Stimulated activated CD4-positive, alpha-beta T cell treated with anti-CD3 and anti-CD28 coated beads, Interleukin-15, amount 100 ng/mL, for 48 hours (primary cell): ENCODE measurements at places on chromosomes 3 and 15.
A peak's percentile ranks its signal among the peaks of the same experiment; 100 is the strongest.

GRCh38 chr3:114600571-114600970 is 306.7 kb downstream of the TIGIT start:
- no peak for DNase-seq

- DNase-seq: no peak
Measured at GRCh38 chr15:93029836-93030429, 59.1 kb downstream of the RGMA start.

DNA sequence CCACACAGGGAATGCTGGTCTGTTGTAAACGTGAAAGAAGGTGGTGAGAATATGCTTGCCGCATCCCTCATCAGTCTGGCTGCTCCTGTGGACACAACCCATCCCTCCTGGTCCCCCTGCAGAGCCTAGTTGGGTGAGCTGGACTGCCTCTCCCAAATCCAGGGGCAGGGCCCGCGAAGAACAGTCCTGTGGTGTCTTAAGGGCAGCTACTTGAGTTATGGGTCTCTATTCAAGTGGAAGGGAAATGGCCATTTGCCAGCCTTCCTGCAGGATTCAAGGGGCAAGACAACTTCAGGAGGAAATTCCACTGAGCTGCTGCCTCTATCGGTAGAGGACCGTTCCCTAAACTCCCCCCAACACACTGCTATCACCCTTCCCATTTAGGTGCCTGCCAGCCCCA is 98.9 kb downstream of the IQSEC1 start:
- no peak for DNase-seq

DNA sequence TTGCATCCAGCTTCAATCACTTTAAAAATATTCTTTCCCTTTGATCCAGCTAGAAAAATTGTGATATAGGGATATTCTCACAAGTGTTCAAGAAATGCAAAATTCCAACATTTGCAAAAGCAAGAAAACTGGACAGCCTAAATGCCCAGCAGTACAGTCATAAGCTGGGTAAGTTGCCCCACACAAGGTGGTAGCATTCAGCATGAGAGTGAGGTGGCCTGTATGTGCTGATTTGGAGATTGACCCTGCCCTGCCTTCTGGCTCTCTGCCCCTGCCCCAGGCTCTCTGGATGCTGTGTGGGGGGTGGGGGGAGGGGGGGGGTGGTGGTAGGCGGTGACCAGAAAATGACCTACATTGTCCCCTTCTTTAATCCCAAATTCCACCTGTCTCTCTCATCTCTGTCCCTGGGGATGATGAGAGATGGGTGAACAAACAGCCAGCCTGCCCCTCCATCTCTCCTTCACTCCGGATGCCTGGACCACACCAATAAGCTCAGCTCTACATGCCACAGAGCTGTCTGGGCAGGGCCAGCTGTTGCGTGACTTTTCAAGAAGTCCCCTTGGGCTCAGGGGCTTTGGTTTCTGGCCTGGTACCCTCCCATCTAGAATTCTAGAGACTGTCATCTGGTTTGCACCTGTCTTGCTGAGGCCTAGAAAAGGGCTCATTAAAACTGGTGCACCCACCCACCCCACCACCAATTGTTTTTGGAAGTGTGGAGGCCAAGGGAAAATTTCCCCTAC is 42.2 kb downstream of the SLC28A1 start:
- DNase-seq: no peak

- DNase-seq: no peak
Measured at GRCh38 chr3:79947469-79947868, 179.7 kb upstream of the ROBO1 start.

- DNase-seq: no peak
Measured at GRCh38 chr3:195221015-195221853, 49.7 kb downstream of the XXYLT1 start.

GRCh38 chr3:153431076-153431475 is 269.1 kb downstream of the RAP2B start:
- no peak for DNase-seq

DNA sequence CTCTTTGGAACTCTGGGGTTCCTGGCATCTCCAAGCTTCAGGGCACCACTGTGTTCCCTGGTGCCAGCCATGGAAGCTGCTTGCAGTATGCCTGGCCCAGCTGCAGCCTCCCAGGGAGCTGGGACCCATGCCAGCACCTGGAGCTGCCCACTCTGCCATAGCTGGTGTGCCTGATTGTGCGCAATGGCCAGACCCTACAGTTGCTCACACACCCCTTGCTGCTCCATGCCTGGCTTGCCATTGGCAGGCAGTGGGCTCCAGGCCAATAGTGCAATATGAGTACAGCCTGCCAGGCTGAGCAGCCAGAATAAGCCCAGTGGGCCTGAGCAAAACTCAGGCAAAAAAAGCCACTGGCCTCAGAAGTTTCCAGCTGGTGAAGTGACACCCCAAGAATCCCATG is 43.8 kb upstream of the LRRFIP2 start:
- DNase-seq: no peak

DNA sequence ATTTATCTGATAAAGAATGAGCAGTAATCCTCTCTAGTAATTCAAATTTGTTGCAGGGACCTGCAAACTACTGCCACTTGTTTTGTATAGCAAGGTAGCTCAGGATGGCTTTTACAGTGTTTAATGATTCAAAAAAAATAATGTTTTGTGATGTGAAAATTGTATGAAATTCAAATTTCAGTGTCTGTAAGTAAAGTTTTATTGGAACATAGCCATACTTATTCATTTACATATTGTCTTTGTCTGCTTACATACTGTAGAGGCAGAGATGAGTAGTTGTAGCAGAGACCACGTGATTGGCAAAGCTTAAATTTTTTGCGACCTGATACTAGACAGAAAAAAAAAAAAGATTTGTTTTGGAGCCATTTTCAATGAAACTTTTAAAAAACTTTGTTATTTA is 6.5 kb upstream of the UTS2B start:
- no peak for DNase-seq

- no peak for DNase-seq
Measured at GRCh38 chr3:127734754-127735473, 62.2 kb downstream of the ABTB1 start.

- DNase-seq: no peak
Measured at GRCh38 chr3:48475188-48475587, 28.7 kb downstream of the ATRIP start.

- no peak for DNase-seq
Measured at GRCh38 chr3:53547327-53547726, 52.9 kb downstream of the CACNA1D start.

GRCh38 chr15:68409736-68410370 is 22.1 kb downstream of the ITGA11 start:
- no peak for DNase-seq

DNA sequence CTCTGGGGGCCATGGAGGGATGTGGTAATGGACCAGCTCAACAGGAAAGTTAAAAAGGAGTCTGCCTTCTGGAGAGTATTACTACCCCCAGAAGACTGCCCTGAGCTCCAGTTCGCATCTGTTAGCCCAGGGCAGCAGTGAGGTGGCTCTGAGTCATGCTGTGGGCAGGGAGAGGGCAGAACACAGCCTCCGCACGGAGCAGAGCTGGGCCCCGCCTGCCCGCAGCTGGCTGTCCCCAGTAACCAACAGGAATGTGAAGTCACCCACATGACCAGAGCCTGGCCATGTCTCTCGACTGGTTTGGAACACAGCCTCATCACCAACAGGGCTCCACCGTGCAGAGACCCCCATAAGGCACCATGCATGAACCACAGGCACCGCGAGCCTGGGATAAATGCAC is 62.1 kb downstream of the CYFIP1 start:
- no peak for DNase-seq

DNA sequence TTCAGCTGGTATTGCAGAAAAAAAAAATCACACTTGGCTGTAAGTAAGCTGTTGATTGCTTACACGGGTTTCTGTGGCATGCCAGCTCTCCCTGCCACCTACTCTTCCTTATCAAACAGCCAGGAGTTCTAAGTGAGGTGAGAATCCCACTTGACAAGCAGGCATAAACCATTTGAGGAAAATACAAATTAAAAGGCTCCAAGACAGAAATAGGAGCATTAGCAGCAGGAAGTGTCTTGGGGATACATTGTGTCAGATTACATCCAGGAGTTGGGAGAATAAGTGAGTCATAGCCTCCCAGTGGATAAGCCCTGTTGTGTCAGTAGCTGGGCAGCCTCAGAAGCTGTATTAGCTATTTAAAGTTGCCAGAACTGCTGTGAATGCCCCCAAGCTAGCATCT is 256.0 kb downstream of the CNTN4 start:
- no peak for DNase-seq

DNA sequence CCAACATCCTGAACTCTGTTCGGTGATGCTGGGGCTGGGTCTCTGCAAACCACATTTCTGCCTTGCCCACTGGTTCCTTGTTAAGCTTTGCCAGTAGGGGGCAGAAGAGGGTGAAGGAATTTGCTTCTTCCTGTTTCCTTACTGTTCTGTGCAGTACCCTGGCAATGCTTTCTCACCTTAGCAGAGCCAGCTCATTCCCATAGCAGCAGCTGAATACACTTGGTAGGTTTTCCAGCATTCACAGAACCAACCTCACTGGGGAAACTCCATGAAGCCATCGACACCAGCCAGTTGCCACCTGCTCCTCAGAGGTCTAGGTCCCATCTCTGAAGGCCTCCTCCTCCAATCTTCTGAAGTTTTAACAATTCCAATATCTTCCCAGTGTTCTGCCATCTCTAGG is 308.4 kb downstream of the PDCD6IP start:
- peak; percentile 6 for DNase-seq

GRCh38 chr3:112778353-112778948 is 68.2 kb downstream of the CD200R1L start:
- no peak for DNase-seq

GRCh38 chr3:5012367-5012766 is 33.1 kb downstream of the BHLHE40 start:
- no peak for DNase-seq

DNA sequence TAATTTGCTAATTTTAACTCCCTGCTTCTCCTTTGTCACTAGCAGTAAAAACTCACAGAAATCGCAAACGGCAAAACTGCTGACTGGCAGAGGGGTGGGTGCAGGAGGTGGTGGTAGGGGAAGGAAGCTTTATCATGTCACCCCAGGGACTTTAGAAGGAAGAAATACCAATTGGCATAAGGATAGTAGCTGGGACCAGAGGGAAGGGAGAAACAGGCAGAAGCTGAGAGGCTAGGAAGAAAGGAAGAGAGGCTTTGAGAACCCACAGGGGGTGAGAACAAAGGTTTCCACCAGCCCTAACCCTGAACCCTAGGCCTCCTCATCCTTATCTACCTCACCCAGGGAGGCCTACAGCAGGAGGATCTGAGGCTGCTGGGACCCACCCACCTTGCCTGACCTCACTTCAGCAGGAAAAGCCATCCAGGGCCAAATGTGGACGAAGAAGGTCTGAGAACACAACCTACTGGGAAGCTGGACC is 10.7 kb downstream of the ITGB5 start:
- DNase-seq: no peak

GRCh38 chr3:62252438-62253157 is 120.8 kb downstream of the FEZF2 start:
- no peak for DNase-seq

DNA sequence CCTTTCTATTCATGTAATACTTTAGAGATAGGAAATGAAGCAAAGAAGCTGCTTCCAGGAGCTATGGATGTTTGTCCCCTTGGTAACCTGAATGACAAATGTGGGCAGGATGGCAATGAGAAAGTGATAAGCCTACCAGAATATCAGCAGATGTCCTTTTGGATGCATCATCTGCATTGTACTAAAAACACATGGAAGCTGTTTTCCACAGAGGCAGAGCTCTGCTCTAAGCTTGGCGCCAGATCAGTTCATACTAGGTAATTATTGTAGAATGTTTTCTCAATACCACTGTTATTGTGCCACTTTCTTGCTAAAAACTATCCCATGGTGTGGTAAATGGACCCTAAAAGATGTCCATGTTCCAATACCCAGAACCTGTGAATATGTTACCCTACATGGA is 100.2 kb downstream of the DTWD1 start:
- DNase-seq: no peak

- no peak for DNase-seq
Measured at GRCh38 chr3:25897019-25897418, 107.1 kb downstream of the OXSM start.

- no peak for DNase-seq
Measured at GRCh38 chr3:149277331-149277813, 55.7 kb upstream of the CP start.

DNA sequence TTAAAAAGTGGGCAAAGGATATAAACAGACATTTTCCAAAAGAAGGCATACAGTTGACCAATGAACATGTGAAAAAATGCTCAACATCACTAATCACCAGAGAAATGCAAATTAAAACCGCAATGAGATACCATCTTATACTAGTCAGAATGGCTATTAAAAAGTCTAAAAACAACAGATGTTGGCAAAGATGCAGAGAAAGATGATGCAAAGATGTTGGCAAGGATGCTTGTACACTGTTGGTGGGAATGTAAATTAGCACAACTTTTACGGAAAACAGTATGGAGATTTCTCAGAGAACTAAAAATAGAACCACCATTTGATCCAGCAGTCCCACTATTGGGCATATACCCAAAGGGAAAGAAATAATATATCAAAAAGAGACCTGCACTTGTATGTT is 53.5 kb downstream of the TLNRD1 start:
- no peak for DNase-seq

DNA sequence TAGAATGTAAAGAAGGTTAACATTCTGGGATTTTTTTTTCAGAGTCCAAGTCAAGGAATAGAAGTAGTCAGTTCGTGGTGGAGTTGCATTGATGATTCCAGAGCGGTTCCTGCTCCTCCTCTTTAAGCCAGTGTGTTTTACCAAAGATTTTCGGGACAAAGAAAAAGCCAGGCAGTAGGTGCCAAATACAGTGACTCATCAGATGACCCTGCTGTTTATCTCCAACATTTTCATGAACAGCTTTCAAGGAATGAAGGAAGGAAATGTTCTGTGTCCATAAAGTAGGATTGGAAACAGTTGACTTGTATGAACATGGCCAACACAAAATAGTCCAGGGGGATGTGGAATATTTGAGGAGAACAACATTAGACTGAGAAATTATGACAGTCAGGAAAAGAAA is 142.4 kb upstream of the TMC3 start:
- DNase-seq: no peak

DNA sequence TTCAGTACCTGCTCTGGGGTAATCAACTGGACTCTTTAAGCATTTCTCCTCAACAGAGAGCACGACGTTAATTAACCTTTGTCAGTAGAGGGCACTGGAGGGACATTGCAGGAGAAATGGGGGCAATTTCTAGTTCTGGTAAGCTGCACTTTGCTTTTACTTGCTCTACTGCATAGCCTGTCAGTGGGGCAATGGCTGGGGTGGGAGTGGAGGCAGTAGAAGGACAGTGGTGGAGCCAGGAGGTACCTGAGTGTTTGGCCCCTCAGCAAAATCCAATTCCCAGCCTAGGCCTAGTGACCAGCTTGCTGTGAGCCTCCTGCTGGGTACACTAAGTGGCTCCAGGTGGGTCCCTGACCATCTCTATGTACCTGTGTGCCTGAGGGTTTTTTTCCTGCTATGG is 18.3 kb upstream of the MED12L start:
- no peak for DNase-seq
